ENCODE measurements at places on chromosomes 2 and 18.
A peak's percentile ranks its signal among the peaks of the same experiment; 100 is the strongest.

GRCh38 chr2:85795331-85796045 is 41.7 kb downstream of the ATOH8 start:
- no peak for DNase-seq

GRCh38 chr2:152615177-152615576 is 102.1 kb downstream of the PRPF40A start:
- no peak for DNase-seq

DNA sequence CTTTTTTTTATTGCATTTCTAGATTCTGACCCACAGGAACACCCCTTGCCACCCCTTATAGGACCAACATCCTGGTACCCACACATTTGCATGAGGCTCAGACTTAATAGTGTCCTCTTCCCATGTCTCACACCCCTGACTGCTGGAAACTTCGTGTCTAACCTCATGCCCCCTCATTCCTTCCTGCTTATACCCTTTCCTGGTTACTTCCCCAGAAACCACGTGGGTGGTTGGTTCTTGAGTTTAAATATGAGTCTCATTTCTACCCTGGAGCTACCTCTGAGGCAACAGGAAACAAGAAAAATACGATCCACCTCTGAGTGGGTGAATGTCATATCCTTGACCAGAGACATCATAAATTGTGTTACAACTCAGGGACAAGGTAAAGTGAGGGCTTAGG is 1.6 kb downstream of the TNP1 start:
- DNase-seq, result no peak

- no peak for DNase-seq
Measured at GRCh38 chr2:143823876-143824275, 694.7 kb downstream of the ARHGAP15 start.

- DNase-seq, result no peak
Measured at GRCh38 chr2:234099266-234099665, 48.8 kb downstream of the SPP2 start.

DNA sequence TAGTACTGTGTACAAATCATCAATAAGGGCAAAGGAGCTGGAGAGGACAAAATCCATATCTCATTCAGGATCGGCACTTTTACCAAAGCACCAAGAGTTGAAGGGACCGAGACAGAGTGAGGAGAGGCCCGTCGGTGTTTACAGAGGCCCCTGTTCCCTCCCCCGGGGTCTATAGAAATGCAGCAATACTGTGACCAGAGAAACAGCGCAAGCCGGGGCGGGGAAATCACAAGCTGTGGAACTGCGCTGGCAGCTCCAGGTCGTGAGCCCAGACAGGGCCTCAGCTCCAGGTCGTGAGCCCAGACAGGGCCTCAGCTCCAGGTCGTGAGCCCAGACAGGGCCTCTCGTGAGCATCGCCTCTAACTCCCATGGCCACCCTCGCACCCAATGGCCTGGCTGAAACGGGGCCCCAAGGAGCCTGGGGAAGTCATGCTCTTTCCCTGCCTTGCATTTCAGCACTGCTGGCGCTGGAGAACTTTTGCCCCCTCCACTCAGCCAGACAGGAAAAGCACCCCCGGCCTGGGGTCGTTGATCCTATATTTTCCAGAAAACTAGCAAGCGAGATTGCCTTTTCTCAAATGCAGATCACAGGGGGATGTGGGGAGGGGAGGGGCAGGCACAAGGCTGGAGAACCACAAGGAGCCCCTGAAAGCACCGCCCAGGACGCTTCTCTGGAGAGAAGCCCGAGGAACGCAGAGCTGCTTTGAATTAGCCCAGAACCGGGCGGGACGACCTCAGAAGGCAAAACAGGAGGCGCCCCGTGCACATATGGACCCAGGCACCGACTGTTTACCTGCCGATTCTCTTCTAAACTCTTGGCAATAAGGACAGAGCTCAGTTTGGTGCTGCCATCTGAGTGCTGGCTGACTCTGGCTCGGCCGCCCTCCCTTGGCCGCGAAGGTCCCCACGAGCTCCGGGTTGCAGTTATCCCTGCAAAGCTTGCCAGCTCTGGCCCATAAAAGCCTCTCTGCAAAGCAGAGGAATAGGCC is 223.7 kb downstream of the ACKR3 start:
- DNase-seq, result no peak

DNA sequence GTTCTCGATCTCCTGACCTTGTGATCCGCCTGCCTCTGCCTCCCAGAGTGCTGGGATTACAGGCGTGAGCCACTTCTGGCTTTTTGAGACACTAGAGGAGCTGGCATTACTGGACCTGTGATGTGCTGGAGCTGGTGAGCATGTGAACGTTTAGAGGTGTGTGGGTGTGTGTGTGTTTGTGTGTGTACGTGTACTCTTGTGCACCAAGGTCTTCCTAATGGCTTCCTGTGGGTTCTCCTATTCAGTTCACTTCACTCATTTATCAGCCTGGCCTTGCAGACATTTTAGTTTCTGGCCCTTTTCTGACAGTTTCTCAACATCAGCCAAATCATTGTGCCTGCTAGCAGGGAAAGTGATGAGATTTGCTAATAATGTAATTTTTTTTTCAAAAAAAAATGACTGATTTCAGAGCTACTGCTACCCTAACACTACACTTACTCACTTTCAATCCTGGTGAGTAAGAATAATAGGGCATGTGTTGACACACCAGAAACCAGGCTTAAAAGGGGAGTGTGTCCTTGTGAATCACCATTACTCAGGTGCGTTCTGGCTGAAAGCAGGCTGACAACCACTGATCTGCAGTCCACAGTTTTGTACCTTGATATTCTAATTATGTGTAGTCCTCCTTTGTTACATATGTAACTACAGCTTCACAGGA is 41.0 kb upstream of the ACTR3 start:
- no peak for DNase-seq

GRCh38 chr18:56065086-56065485 is 477.1 kb upstream of the TCF4 start:
- DNase-seq, result no peak

- DNase-seq, result no peak
Measured at GRCh38 chr2:233440314-233440713, 86.0 kb downstream of the DGKD start.

- no peak for DNase-seq
Measured at GRCh38 chr2:113135317-113135716, 7.9 kb downstream of the IL1RN start.

- no peak for DNase-seq
Measured at GRCh38 chr2:120566331-120567035, 169.2 kb upstream of the GLI2 start.

- DNase-seq, result no peak
Measured at GRCh38 chr2:65999796-66000195, 435.1 kb upstream of the MEIS1 start.

DNA sequence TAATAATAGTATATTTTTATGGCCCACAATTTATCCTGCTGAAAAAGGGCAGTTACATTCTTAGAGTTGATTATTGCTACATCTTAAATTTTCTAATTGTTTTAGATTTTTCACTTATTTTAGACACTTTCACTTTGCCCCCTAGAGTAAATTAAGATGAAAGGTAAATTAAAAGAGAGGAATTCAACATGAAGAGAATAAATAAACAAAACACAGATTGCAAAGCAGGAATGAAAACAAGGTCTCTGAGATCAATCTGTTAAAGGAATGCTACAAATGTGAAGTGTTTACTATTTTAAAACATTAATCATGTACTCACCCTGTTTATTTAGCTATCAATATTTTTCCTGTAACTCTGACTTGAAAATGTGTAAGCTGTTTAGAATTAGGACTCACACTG is 113.5 kb upstream of the ETAA1 start:
- no peak for DNase-seq

- DNase-seq, result no peak
Measured at GRCh38 chr2:37637190-37637860, 34.1 kb downstream of the CDC42EP3 start.

DNA sequence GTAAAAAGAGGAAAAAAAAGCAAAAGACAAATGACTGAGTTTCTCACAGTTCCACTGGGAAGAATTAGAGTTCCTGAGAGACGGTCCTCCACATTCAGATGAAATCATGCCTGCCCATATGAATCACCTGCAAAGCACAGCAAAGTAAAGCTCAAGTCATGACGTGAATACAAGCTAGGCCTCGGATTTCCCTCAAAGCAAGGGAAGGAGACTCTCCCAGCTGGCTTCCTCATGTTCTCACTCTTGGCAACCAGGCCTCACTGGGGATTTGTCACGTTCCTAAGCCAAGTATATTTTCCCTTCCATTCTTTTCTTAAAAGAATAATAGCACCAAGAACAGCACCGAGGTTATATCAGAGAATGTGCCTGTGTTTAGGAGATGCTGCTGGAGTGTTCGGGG is 47.0 kb downstream of the CYP27C1 start:
- no peak for DNase-seq

- no peak for DNase-seq
Measured at GRCh38 chr18:75714766-75715165, 287.3 kb upstream of the SMIM21 start.

DNA sequence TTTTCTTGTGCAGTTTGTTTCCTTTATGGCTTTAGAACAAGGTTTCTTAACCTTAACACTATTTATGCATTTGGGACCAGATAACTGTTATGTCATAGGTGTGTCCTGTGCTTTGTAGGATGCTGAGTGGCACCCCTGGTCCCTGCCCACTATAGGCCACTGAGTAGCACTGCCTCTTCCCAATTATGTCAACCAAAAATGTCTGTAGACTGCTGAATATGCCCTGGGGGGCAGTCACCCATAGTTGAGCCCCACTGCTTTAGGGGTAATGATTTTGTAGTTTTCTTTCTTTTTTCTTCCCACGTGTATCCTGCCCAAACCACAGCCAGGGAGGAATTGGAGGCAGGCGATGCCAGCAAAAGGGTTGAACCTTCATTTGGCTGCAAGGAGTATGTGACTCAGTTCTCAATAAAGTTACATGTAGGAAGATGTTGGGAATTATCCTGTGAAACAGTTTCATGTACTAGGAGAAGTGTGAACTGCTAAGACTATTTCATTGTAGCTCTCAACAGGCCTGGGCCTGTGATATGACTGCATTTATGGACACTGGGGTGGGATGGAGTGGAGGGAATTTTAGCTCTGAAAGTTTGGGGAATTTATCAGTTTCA is 65.7 kb downstream of the FMNL2 start:
- no peak for DNase-seq

DNA sequence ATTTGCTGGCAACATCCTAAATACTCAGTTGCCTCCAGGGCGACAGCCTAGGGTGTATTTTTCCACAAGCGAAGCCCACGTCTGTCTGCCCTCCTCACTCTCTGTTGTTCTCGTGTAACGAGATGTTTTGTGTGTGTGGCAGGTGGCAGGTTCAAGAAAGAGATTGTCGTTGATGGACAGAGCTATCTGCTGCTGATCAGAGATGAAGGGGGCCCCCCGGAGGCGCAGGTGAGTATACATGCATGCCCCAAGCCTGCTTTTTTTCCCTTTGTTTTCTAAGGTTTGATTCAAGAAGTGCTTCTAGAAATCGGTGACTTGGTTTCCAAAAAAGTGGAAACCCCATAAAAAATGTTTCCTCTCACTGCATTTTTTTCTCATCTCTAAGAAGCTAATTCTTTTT is 247.0 kb downstream of the AGAP1 start:
- DNase-seq, result no peak

DNA sequence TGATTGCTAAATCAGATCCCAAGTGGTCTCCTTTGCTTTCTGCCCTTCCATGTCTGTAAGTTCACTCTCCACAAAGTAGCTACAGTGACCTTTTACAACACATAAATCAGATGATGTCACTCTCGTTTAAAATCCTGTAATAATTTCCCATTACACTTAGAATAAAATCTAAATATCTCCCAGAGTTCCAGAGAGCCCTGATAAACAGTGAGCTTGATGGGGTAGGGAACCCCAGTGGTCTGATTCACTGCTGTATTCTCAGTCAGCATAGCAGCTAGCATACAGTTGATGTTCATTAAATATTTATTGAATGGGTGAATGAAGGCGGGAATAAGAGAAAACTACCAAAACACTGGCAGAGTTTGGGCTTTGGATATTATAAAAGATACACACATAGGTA is 117.7 kb downstream of the ZAP70 start:
- DNase-seq, result no peak

DNA sequence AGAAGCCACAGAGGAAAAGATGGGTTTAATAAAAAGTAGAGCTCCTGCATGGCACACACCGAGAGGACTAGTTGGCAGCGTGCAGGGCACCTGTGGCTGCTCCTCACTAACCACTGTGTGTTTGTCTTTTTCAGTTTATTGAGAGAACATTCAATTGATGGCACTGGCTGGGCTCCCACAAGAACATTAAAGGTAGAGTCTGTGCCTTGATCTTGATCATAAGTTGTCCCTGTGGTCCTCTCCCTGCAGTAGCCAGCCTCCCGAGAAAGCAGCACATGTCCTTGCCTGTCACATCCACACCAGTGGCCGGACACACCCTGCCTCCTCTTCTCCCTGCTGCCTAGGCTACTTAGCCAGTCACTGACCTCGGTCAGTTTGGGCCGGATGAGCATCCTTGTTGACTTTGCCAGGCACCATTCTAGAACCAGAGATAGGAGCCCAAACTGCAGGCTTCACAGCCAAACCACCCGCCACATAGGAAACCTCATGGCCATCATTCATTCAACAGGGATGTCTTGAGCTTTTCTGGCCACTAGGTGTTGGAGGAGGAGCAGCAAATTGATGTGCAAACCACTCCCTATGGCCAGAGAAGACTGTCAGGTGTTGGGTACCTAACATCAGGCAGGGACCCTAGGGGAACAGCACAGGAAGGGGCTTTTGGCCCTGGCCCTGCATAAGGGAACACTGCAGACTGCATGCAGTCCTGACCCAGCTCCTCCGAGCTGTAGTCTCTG is 30.2 kb upstream of the SCLY start:
- DNase-seq, result no peak

- DNase-seq, result no peak
Measured at GRCh38 chr2:86336675-86337243, 667 bp downstream of the REEP1 start.

- DNase-seq, result no peak
Measured at GRCh38 chr2:8193686-8194615, 487.9 kb upstream of the ID2 start.

DNA sequence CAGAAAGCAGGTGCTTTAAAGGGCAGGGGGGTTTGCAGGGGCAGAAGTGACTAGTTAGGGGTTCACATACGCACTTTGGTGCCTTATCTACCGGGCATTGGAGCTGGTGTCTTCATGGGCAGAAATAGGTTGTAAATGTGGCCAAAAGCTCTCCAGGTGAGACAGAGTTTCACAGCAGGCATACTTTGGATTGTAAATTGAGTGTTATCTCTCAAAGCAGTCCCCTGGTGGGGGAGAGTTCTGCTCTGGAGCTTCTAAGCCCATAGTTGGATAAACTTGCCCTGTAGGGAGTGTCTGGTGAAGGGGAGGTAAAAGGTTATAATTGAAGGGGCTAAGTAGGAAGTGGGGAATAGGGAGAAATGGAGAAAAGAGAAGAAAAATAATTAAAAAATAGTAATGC is 43.1 kb downstream of the COL4A3 start:
- DNase-seq, result no peak

DNA sequence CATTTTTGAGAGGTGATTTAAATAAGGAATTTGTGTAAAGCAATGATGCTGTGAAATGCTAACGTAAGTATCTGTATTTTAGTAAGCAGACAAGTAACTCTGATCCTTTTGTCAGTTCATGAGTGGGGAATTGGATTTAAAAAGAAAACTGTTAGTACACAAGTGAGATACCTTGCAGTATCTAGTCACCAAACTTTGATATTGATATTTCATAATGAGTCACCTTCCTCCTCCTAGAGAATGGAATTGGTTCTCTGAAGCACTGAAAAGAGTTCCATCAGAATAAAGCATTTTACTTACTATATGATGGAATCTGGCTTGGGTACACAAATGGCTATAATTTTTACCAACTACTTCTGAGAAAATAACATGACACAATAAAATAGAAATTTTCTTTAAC is 232.2 kb downstream of the ZNF804A start:
- DNase-seq, result no peak

- peak; percentile 19 for DNase-seq
Measured at GRCh38 chr2:9897331-9897737, 54.1 kb downstream of the TAF1B start.
